ENCODE measurements at places on chromosomes 5 and 9.

DNA sequence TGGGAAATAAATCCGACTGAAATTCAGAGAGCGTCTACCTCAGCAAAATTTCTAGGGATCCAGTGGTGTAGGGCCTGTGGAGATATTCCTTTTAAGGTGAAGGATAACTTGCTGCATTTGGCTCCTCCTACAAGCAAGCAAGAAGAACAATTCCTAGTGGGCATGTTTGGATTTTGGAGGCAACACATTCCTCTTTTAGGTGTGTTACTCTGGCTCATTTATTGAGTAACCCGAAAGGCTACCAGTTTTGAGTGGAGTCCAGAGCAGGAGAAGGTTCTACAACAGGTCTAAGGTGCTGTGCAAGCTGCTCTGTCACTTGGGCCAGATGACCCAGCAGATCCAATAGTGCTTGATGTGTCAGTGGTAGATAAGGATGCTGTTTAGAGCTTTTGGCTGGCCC is 862.4 kb upstream of the CDH9 start:
- DNase-seq: no peak

GRCh38 chr5:13248253-13248652 is 696.2 kb downstream of the DNAH5 start:
- no peak for DNase-seq

- no peak for DNase-seq
These were observed 58.3 kb downstream of the MTX3 start for GRCh38 chr5:79932510-79933504.

- no peak for DNase-seq
These were observed 4.3 kb downstream of the SURF2 start for GRCh38 chr9:133360400-133361393.

GRCh38 chr5:141623186-141623585 is 4.4 kb upstream of the DIAPH1 start:
- no peak for DNase-seq

- DNase-seq: no peak
These were observed 482.0 kb downstream of the PSAT1 start for GRCh38 chr9:78778861-78779374.

DNA sequence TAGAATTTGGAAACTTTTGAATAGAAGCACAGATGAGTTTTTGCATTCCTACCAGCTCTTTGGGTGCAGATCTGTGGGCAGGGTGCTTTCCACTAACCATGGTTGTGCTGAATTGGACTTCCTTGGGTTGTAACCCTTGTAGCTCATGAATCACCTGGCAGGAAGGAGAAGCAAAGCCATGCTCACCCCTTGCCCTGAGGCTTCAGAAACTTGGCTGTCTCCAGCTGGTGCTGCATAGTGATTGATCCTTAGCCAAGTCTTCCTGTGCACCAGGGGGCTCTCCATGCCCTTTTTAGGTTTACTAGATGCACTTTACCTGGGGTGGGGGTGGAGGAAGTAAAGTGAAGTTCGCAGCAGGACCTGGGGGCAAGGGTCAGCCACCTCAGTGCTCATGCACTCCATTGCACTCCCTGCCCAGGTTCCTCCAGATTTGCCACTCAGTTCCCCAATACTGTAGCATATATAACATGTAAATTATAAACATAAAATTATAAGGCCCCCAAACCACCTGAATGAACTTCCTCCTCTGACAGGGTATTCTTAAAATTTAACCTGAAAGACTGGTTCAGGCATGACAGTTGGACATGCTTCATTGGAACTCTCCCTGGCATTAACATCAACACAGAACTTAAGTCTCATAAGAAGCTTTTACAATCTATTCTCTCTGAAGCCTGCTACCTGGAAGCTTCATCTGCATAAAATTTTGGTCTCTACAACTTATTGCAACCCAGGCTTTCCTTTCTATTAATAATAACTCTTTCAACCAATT is 25.8 kb upstream of the IFNA14 start:
- DNase-seq: no peak

DNA sequence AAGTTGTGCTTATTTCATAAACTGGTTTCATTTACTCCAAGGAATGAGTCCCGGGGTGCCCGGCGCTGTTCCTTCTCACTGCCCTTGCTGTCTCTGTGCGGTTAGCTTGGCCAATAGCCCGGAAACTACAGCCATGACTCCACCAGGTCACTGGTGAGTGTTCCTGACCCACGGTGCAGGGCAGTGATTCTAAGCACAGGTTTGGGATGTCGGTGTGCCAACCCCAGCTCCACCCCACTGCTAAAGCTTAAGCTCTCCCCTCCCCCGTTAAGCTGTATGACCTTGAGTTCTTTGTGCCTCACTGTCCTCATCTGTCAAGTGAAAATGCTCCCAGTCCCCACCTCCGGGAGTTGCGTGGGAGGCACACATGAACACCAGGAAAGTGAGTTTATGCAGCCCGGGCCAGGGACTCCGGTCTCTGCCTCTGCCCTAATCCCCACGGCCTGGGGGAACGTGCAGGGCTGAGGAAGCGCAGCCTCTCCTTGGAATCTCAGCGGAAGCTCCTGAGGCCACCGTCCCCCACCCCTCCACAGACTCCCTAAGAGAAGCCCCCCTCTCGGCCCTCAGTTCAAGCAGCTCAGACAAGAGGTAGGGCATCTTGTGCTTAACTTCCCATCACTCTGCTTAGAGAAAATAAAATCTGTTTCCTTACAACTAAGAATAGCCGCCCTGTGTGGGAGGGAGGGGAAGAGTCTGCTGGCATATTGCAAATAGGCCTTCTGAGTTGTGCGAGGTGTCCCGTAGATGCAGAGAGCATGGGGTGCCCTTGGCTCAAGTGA is 92.0 kb upstream of the RAI14 start:
- no peak for DNase-seq

- no peak for DNase-seq
These were observed 26.6 kb downstream of the PHF2 start for GRCh38 chr9:93603011-93603410.

DNA sequence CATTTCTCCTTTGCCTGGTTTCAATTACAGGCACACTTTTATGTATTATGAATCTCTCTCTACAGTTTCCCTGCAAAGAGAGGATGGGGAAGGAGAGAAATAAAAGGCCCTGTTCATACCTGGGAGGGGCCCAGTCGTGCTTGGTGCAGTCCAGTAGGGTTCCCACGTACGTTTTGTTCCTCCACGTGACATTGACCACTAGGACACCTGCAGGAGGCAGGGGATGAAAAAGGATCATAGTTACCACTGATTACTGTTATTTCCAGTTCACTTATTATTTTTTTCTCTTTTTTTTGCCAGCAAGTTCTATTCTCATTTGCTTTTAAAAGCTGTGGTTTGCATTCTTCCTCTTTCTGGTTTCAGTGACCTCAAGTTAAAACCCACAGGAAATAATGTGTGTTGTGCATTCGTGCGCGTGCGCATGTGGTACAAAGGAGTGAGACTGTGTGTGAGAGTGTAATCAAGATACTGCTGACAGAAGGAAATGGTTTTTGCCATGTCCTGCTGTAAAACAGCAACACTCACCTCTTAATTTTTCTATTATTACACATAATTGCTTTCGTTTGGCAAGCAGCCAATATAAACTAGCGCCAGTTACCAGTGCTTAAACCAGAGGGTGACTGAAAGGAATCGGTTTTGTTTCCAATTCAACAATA is 96.8 kb downstream of the ZNF608 start:
- no peak for DNase-seq

Measured in sigmoid colon (tissue), 7 donors.